Stomach (tissue), 19 donors: ENCODE measurements at places on chromosomes 12 and 14. TPM values are rescaled to one million over a fixed set of nuclear protein-coding genes. Genes with fewer than 3 reads are reported as not detected.

The FSCB gene
- total RNA-seq: 0.18 TPM

The NTF3 gene
- total RNA-seq: not detected

The LBHD2 gene
- total RNA-seq: not detected

The COCH gene
- 3.0 TPM for total RNA-seq

The MIPOL1 gene
- 133 TPM for total RNA-seq

The SLC5A8 gene
- 0.18 TPM for total RNA-seq

The RAPGEF3 gene
- 47.8 TPM for total RNA-seq

The IFNG-AS1 gene
- total RNA-seq: not detected

The WDHD1 gene
- total RNA-seq: 15.6 TPM

The FAM222A gene
- 7.6 TPM for total RNA-seq

The TMEM63C gene
- not detected for total RNA-seq

The SNAPC1 gene
- total RNA-seq: not detected

The RDH12 gene
- 0.45 TPM for total RNA-seq

The HOXC10 gene
- total RNA-seq: not detected

The LRP1-AS gene
- not detected for total RNA-seq

The PDZRN4 gene
- 29.0 TPM for total RNA-seq
